ENCODE measurements at places on chromosomes 4 and X.

DNA sequence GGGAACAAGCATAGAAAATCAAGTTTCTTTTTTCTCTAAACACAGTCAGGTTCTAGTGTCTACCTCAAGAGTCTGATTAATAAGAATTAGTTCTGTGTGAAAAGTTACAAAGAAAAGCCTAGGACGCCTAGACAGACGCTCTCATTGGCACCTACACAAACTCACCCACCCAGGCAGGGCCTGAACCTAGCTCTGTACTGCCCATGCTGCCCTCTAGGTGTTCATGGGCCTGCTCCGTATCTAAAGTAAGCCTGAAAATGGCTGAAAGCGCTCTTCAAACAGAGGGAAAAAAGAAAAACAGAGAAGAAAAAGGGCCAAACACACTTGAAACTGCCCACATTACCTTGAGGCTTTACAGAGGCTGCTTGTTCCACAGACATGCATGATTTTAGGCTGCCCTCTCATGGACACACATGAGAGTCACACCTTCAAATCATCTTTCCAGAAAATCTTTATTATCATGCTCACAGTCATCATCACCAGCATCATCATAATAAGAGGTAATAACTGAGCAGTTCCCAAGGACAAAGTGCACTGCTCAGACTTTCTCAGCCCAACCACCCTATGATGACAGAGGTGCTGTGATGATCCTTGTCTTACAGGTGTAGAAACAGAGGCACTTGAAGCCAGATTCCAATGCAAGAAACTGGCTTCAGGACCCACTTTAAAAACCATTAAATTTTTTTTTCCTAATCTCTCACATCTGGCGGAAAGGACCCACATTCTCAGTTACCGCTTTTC is 49.6 kb downstream of the MAP7D2 start:
- peak; percentile 43 for DNase-seq

GRCh38 chrX:154761977-154762536 is 607 bp upstream of the DKC1 start:
- peak; percentile 72 for DNase-seq

GRCh38 chrX:112857478-112857878 is 16.8 kb upstream of the AMOT start:
- DNase-seq = no peak

- peak; percentile 73 for DNase-seq
Measured at GRCh38 chr4:158253350-158253980, 43.2 kb downstream of the TMEM144 start.

DNA sequence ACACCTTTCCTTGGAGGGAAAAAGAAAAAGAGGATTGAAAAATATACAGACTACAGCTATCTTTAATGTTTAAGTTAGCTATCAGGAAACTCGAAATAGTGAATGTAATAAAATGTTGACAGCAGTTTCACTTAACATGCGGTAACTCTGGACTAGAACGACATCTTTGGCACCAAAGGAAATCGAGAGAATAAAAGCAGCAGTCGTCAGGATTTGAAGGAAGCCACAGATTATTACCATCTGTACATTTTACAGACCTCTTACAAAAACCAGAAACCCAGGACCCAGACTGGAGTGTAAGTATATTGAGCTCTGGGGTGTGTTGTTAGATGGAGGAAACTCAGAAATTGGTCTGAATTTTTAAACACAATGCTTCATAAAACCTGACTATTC is 51.6 kb upstream of the STOX2 start:
- DNase-seq = no peak

- DNase-seq = peak; percentile 13
Measured at GRCh38 chrX:8971116-8971515, 62.8 kb downstream of the FAM9B start.

DNA sequence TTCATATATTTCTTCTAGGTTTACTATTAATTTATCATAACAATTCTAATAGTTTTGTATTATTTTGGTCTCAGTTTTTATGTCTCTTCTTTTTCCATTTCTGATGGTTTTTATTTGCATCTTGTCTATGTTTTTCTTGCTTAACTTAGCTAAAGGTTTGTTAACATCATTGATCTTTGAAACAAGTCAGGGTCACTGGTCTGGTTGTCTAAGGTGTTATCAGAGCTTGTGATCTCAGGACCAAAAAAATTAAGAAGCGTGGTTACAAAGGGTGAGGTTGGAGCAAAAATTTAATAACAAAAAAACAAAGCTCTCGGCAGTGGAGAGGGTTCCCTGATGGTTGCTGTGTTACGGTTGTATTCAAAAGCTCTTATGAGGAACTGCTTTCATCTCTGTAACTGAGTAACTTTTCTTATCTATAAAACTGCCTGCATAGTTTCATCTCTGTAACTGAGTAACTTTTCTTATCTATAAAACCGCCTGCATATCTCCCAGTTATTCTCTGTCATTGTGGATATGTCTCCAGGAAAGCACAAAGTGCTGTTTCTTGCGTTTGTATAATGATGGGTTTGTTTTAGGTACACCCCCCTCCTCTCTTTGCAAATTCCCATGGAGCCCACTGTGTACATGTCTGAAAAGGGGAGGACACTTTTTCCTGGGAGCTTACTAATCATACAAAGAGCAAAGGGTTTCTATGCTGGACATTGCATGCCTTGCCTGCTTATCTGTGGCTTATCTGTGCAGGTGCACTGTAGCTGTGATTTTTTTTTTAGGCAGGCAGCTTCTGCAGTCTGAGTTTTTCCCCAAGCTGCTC is 62.4 kb upstream of the UGT2B15 start:
- peak; percentile 62 for DNase-seq

GRCh38 chrX:104288269-104288668 is 33.5 kb upstream of the ESX1 start:
- DNase-seq = no peak

DNA sequence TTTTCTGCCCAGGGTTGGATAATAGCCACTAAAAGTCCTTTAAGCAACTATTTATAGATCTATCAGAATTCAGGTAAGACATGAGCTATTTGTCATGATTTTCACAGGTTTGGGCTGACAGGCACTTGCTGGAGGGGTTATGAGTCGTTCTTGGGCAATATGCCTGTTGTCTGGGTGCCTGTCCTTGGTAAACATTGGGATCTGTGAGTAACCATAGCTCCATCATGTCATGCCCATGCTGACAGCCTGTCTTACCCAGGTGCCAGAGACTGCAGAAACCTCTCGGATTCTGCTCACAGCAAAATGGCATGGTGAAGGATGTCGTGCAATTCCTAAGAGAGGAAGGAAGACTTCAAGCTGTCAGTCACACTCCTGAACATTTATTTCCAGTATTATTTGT is 116.0 kb upstream of the PUDP start:
- no peak for DNase-seq

DNA sequence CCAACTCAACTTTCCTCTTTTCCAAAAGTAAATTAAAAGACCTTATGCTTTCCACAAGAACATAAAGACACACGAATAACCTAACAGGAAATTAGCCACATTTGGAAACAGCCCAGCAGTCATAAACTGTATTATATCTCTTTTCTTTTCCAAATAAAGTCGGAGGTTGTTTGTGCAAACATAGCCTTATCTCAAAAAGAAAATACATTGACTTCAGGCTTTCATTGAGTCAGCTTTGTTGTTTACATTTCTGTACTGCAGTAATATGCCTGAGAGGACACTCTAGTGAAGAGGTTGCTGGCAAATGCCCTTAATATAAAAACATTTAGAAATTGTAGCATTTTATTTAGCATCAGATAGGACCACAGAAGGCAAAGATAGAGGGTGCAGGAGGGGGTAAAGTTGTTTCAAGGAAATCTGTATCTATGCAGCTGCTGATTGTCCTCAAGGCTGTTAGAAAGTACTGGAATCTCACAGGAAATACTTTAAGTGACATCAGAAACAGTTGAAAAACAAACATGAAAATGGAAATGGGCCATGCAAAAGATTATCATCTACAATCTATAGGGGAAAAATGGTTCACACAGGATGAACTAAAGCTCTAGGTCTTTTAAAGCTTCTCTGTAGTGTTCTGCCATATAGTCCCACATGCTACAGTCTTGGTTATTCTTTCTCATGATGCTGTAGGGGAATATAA is 14.5 kb downstream of the LNX1 start:
- no peak for DNase-seq

DNA sequence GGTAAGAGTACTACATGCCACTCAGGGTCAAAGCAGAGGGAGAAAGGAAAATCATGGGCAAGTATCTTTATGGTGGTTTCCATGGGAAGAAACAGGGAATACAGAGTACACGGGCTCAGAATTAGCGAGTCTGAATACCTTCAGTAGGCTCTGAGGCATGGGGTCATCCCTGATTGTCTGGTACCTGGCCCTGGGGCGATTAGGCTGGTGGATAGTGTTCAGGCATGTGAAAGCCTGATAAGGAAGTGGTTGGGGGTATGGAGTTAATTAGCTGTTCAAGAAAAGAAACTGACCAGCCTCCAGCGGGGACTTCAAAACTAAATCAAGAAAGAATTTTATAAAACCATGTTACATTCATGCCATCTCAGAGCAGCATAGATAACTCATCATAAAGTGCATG is 518.8 kb downstream of the RAB28 start:
- DNase-seq = no peak

DNA sequence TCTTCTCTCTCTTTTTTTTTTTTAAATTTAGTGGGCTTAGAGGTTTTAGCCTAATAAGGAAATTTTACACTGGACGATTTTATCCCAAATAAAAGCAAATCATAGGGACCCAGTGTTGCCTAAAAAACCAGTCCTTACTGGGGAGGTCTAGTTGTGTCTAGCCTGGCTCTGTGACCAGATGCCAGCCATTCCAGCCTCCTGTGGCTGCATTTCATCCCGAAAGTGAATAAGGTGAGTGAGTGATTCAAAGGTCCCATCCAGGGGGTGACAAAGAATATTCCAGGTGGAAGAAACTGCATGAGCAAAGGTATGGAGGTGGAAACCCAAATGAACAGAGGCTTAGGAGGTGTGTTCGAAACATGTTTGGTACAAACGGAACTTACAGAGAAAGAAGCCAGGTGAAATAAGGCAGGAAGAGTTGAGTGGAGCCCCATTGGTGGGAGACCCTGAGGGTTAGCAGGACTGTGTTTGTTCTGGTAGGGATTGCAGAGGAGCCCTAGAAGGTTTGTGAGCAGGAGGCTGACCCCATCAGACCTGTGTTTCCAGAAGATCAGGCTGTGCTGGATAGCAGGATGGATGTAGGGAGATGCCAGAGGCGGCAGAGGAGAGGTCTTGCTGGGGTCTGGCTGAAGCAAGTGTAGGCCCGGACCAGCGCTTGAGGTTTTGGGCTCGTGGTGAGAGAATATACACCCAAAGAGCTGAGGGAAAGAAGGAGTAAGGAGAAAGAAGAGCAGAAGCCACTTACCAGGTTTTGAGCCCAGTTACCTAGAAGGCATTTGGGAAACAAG is 31.6 kb downstream of the PTTG2 start:
- DNase-seq = no peak

GRCh38 chr4:845233-845835 is 19.4 kb upstream of the CPLX1 start:
- DNase-seq = no peak

- DNase-seq = no peak
Measured at GRCh38 chr4:3037957-3038461, 36.3 kb downstream of the HTT-AS start.

DNA sequence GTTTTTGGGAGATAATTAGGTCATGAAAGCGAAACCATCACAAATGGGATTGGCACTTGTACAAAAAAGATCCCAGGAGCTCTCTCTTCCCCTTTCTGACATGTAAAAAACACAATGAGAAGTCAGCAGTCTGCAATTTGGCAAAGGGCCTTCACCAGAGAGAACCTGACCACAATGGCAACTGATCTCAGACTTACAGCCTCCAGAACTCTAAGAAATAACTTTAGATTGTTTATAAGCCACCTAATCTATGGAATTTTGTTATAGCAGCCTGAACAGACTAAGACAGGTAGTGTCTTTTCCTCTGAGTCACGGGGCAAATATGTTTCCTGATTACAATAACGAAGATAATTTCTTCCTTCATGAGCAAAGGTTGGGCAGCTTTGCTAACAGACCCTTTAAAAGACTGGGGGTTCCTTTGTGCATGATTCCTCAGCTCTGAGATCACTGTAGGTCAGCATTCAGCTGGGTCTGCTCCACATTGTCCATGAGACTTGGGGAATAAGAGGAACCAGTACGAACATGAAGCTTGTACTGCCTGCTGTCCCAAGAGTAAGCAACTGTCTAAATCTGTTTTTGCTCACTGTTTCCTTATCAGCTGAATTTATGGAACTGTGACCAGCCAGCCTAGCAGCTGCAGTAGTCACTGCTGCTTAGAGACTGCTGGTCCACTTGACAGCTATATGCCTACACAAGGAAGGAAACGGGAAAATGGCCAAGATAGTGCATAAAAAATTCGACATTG is 191.6 kb downstream of the ANAPC10 start:
- DNase-seq = no peak

- DNase-seq = no peak
Measured at GRCh38 chr4:57444671-57445070, 334.5 kb upstream of the IGFBP7 start.

DNA sequence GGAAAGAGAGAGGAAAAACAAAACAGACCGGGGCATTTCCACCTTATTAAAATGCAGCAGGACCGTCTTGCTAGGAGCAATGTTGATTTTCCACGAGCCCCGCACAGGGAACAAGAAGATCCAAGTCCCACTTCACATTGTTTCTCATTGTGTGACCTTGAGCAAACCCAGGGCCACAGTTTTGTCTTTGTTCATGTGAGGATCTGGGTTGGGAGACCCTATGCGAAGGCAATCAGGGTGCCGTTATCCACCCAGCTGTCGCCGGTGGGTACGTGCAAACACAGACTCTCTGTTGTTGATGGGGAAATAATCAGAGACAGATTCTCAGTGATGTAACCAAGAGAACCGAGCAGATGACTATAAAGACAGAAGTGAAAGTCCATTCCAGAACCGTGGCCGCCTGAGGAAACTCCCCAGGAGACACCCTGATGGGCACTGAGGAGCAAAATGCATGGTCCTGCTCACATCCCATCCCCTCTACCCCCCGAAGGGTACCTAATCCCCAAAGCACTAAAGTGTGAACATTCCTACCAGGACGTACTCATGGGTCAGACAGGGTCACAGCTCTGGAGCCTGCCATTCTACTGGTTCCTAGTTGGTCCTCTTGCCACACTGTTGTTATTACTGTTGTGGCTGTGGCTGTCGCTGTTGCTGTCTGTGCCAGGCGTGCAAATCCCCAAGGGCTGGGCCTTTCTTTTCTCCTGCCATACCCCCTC is 102.7 kb upstream of the RBPJ start:
- DNase-seq = no peak

DNA sequence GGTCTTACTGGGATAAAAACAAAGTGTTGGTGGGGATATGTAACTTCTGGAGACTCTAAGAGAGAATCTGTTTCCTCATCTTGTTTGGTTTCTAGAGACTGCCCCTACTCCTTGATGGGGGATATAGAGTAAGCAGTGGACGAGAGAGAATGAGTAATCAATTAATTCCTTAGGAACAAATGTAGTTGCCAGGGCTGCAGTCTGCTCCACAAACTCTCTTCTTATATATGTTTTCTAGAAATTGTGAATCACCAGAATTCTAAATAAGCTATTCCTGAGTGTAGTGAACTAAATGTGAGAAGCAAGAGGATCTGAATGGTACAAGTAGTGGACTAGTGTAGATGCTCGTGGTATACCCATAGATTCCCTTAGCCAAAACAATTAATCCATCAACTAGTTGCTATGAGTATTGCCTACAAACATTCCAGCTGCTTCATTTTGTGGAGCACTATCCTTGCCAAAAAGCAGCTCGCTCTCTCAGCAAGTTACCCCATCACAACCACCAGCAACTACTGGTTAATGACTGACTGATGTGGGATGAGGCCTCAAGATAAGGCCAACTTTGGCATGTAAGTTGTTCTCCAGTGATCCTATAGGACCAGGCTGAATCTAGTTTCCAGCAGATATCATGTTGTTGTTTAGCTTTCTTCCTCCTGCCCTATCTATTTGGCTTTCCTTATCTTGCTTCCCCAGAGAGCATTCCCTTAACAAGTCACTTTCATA is 273.0 kb downstream of the SLC7A11 start:
- peak; percentile 38 for DNase-seq

GRCh38 chr4:29295280-29295679 is 1424.9 kb upstream of the PCDH7 start:
- DNase-seq = no peak

Data from erythroblast (primary cell).